Heart right ventricle (tissue), 16 donors: ENCODE measurements at places on chromosomes 2 and 18.

DNA sequence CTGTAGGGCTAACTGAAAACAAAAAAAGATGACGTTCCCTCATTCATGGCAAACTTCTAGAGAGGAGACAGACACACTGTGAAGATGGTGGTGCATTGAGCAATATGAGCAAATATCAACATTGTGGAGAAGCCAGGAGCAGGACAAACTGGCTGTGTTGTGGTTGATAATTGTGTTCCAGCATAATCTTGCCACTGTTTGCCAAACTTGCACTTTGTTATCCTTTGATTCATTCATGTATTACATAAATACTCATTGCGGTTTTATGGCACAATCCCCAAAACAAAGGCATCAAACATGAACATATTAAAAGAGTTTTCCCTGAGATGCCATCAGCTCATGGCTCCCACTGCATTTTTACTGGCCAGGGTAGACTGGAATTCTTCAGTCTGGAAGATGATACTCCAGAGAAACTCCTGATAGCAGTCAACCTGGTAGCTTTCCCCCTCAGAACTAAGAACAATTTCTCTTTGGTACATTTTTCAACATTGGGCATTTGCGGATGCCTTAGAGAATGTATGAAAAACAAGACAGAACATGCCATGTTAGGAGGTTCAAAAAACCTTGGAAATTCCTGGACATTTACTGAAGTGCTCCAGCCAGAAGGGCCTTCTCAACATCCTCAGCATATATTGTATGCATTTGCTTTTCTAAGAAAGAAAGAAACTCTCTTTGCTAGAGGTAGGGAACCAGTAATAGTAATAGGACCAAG lies 487.4 kb upstream of the CELF4 start:
- no peak for DNase-seq

DNA sequence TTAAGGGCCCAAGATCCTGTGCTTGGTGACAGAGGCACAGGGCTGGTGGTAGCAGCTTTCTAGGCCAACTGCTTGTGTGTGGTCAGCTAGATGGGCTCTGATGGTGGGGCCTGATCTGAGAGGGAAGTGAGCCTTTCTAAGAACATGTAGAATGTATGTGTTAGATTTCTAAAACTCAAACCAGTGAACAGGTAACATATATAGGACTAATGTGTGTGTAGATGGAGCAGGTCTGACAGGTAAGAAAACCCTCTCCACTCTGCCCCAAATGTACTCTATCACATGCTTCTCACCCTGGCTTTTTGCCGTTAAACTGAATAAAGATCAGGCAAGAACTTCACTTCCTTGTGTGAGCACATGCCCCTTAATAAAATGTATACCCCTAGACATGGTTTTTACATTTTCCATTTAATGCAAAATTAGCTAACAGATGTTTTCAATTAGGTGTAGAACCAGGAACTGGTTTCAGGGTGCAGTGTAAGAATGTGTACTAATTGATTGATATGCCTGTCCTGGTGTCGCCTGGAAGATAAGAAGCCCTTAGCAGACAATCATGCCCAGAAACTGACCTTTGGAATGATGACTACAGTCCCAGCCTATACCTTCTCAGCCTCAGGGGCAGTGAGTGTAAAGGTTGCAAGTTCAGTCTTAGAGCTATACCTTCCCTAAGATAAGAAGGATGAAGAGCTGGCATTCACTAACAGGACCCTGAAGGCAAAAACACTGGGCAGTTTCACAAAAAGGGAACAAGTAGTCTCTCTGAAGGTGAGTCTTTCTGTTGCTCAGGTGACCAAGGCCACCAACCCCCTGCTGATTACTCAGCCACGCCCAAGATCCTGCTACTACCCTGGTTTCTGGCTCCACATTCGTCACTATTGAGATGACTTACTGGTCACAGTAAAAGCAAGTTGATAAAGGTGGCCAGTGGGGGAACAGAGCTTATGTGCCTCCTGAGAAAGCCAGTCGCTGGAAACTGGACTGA lies 71.2 kb downstream of the SPATS2L start:
- DNase-seq, result no peak

- DNase-seq, result no peak
These were observed 41.1 kb upstream of the FAHD2A start for GRCh38 chr2:95361216-95361980.

GRCh38 chr18:49464718-49465598 lies 4.5 kb upstream of the DYM start:
- DNase-seq, result no peak

GRCh38 chr18:55161916-55162315 lies 202.7 kb upstream of the CCDC68 start:
- DNase-seq, result no peak
